Kidney epithelial cell (primary cell): ENCODE measurements at places on chromosomes 16 and 17. TPM values are rescaled to one million over a fixed set of nuclear protein-coding genes. Genes with fewer than 3 reads are reported as not detected.

- no peak for DNase-seq
Measured at GRCh38 chr16:50393858-50394802, 25.3 kb upstream of the BRD7 start.

GRCh38 chr17:83162035-83162745 is 82.8 kb downstream of the METRNL start:
- DNase-seq = no peak

GRCh38 chr16:79836144-79836543 is 235.6 kb upstream of the MAF start:
- no peak for DNase-seq

DNA sequence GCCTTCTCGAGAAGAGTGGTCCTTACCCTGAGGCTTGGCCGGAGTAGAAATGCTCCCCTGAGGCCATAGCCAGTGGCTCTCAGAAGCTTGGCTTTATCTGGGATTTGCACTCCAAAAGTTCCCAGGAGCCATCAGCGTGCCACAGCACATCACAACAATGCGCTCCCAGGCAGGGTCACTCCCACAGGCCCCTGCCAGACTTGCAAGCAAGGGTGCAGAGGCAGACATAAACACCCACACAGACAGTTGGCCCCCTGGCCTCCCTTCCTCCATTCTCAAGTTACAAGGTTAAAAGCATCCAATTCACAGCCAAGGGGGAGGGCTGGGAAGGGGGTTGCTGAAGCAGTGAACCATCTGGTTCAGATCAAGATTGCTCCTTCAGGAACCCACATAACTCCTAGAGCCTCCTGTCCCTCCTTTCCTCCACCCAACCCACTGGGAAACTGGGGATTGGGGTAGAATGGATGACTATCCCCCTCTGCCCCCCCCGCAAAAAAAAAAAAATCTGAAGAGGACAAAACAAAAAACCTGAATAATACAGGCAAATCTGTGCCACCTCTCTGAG is 1.8 kb downstream of the ST3GAL2 start:
- no peak for DNase-seq

DNA sequence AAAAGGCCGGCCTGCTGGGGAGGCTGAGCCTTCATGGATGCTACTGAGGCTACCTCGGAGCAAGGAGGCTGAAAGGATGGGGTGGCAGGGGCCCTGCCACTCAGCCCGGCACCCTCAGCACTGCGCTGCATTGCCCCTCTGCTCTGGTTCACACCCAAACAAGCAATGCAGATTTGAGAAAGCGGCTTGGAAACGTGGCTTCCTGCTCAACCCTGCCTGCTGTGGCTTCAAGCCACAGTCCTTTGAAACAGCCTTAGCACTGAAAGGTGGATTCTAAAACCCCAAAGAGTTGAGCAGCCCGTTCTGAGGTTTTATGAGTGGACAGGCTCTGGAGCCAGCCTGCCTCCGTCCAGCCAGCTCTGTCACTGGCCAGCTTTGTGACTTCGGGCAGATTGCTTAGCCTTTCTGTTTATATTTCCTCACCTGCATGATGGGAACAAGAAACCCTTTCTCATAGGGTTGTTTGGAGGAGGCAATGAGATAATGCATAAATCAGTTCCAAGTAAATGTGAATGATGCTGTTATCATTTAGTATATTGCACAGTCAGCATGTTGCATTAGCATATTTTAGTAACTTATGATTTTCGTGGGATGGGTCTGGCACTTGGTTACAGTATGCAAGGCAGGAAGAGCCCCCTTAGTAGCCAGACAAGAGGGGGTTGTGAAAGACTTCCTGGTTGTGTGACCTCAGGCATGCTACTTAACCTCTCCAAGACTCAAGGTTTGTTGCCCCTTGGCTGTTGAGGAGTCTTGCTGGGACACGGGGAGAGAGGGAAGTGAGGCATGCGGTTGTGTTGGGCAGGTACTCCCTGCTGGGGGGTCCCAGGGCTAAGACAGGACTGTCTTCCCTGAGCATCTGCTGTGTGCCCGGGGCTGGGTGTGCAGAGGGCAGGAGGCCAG is 23.6 kb downstream of the CRISPLD2 start:
- no peak for DNase-seq

GRCh38 chr17:39742856-39743436 is 5.2 kb downstream of the GRB7 start:
- DNase-seq = no peak

GRCh38 chr16:3482659-3483241 is 12.5 kb downstream of the C16orf90 start:
- no peak for DNase-seq

The DNAI2 gene
- not detected in 2 replicates for total RNA-seq

The ZNF174 gene
- 8.0 and 12.2 TPM in 2 replicates for total RNA-seq

The SLFN14 gene
- not detected in 2 replicates for total RNA-seq

The DPEP2 gene
- not detected in 2 replicates for total RNA-seq

The PHOSPHO1 gene
- not detected in 2 replicates for total RNA-seq
